ENCODE measurements at places on chromosomes 4 and X. TPM values are rescaled to one million over a fixed set of nuclear protein-coding genes. Genes with fewer than 3 reads are reported as not detected.

GRCh38 chrX:102650903-102651241 lies 411 bp upstream of the GPRASP1 start:
- DNase-seq: no peak

DNA sequence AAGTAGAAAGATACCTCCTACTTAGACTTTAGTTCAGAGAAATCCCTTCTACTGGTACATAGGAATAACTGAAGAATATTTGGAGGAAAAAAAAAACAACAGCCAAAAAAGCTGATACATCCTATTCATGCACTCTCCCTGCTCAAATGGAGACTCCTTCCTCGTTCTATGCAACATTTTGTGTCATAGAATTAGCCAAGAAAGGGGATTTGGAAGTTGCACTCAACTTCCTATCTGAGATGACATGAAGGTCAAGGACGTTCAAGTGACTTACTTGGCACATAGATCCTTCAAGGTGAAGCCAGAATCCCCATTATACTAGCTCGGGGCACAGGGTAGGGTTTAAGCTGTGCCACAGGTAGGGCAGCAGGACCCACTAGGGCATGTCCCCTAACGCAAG lies 56.2 kb upstream of the S100G start:
- no peak for DNase-seq

DNA sequence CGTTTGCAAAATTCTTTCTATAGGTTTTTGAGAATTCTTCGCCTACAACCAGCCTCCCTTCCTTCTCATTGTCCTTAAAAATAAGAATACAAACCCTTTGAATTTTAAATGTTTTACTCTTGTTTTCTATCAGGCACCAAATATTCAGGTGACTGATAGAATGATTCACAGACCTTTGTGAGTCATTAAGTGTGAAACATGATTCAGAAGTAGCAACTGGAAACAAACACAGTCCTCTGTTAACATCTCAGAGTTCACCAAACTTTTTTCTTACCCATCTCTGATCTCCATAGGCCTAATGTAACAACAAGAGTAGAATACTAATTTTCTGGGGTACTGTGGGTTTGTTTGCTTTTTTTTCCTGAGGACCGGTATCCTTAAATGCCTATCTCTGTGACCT lies 63.4 kb upstream of the MAB21L2 start:
- no peak for DNase-seq

DNA sequence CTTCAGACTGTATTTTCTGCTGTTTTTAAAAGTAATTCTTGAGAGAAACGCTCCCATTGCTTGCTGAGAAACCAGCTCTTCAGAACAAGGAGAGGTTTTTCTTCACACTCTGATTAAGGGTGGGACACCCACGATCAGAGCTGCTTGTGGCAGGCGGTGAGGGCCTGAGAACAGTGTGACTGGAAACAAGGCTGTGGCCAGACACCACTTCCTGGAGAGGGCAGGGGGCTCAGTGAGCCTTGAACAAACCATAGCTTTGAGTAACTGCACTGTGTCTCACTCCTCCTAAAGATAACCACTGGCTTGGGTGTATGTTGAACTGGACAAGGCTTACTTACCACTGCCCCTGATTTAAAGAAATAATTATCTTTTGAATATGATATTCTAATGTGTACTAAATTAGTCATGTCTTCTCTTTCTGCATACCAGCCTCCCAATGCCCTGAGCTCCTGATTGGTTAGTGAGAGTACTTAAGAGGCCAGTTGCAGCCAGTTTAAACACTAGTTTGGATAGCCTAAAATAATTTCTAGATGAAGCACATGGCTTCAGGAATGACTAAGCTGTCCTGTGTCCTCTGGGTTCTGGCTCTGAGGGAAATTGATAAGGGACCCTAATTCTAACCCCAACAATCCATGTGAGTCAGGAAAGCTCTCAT lies 3.7 kb upstream of the GPR82 start:
- DNase-seq: no peak

GRCh38 chr4:154454710-154455109 lies 36.9 kb downstream of the DCHS2 start:
- no peak for DNase-seq

- no peak for DNase-seq
These were observed 3.2 kb downstream of the CDKN2AIP start for GRCh38 chr4:183447646-183448045.

DNA sequence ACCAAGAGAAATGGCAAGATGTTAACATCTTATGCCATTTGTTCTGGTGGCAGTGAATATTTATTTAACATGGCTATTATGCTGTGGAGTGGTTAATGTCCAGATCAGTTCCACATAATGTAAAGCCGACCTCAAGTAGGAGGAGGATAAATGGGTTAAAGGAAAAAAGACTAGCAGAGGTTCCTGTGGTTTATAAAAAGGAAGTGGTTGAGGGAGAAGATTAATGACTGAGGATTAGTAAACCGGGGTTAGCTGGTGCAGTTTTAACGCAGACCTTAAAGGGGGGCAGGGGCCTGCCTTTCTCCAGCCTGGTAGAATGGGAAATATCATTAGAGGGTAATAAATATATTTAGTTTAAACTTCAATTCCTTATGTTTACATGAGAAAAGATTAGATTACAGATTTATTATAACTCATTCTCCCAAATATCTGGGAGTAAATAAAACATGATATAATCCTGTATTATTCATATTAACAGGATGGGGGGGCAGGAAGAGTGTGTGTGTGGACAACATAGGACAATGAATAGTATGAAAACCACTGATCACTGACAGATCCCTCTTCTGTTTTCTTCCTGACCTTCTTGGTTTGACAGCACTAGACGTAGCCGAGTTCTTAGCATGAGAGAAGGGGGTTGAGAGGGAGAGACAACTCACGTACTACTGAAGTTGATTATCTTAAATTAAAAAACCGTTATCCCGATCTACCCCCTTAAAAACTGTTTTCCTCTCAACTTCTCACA lies 124.1 kb upstream of the LIMCH1 start:
- DNase-seq: no peak

DNA sequence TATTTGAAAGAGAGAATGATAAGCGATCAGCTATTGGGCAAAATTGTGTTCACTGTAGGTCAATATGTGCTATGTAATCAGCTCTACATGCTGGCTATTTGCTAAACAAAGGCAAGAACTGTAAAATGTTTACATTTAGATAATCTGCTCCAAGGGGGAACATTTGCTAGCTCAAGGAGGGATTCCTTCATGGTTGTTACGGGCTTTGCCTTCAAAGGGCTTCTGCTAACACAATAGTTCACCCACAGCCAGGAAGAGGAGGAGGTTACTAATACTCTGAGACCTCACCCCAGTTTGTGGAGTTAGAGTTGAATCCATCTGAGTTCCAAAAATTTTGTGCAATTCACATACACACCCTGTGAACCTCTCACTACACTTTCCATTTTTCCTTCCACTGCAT lies 107.6 kb upstream of the BMP3 start:
- no peak for DNase-seq

DNA sequence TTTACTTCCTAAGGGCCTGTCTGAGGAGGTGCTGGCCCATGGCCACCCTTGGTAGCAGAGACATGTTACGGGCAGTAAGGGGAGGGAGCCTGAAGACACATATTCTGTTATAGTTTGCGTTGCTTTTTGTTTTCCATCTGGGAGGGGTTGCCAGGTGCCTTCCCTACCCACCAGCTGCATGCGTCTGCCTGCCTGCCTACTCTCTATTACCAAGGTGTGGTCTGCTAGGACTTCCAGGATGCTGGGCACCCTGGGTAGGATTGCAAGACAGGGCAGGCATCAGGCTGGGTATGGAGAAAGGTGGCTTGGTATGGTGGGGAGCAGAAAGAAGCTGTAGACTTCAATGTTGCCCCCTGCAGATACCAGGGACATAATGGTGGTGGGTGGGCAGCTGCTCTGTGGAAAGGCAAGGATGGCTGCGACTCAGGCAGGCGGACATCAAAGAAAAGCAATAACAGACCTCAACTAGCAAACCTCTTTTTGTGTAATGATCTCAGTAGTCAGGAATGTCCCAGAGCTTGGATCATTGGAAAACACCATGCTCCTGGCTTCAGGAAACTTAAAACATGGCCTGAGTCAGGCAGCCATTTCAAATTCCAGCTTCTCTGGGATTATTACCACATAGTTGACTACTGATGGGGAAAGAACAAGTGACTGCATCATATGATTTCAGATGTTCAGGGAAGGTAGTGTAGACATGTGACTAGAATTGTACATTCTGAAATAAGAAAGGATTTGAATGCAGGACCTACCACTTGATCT lies 67.8 kb downstream of the HOPX start:
- no peak for DNase-seq

DNA sequence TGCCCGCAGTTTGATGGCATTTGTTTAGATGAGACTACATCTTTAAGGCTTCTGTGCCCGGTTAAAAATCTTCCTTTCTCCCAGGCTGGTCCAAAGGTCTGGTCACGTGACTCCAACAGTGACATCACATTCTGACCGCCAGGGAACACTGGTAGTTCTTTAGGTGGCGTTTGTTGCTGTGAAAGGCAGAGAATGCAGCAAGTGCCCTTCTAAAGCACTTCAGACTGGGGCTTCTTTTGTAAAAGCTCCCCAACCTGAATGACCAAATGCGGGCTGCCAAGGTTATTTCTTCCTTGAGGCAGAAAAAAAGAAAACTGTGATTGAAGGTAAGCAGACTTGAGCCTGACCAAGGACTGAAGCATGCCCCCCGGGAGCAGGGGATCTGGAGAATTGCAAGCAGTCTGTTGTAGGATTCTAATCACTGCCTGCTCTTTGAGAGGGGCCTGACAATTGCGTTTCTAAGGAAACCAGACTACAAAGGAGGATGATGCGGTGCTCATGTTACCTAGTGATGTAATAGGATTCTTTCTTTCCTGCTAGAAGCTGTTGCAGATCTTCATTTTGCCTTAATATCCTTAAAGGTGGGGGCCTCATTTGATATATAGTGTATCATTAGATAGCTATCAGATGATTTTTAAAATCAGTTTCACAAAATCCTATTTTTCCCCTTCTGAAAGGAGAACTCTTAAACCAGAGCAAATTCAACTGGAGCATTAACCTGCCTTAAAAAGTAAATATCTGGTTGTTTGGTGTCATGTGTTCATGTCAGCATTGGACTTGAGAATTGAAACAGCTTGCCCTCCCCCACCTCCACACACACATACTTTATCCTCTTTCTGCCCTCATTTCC lies 133.1 kb downstream of the AKAP4 start:
- DNase-seq: peak; percentile 32

SLC7A11 gene
- 0.81 TPM for polyA plus RNA-seq

Data from right lung (tissue), 10 donors.